ENCODE measurements at places on chromosomes 7 and 10. TPM values are rescaled to one million over a fixed set of nuclear protein-coding genes. Genes with fewer than 3 reads are reported as not detected.

GRCh38 chr7:143884241-143884968 lies 17.6 kb downstream of the TCAF1 start:
- peaks cover 44% of the 10 kb centered on the region for H3K27me3 ChIP-seq
- peaks cover 30% of the 10 kb centered on the region for H3K36me3 ChIP-seq
- H3K27ac ChIP-seq, result no peak overlapping the region
- DNase-seq, result no peak

The ZNF239 gene
- polyA plus RNA-seq, result 14.1 TPM

The SPDYE5 gene
- not detected for polyA plus RNA-seq

- no peak overlapping the region for H3K4me3 ChIP-seq
- H3K27me3 ChIP-seq, result peaks cover 15% of the 10 kb centered on the region
- H3K4me1 ChIP-seq, result peaks cover 14% of the 10 kb centered on the region
- no peak for DNase-seq
- H3K36me3 ChIP-seq, result no peaks in the 10 kb centered on the region
Observed at GRCh38 chr10:46104071-46104585, 58.1 kb upstream of the MSMB start.

DNA sequence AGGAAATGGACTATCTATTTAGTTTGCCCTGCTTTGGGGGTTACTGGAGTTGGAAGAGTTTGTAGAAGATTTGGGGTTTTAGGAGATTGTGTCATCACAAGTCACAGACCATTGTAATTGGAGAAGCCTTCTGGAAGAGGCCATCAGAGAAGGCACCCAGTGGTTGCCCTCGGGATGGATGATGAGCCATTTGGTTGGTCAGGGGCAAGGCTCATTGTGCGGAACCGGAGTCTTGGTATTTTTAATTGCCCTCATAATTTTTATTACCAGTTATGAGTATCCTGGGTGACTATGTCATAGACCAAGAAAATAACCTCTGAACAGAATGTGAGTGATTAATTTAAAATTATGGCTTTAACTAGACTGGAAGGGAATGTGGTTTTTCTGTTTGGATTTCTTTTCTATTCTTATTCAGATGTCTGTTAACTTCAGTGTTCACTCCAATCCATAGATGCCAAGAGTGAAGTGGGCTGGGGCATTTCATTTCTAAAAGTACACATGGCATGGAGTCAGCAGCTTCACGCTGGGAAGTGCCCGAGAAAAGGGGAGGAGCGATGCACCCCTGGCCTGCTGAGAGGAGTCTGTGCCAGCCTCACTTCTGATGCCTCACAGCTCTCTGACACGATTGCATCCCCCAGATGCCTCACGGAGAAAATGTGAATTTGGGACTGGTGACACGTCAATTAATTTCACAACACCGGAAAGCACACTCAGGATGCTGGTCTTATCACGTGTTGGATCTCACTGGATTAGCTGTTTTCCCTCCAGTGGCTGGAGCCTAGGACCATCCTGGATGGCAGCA lies 225.6 kb upstream of the IGFBP3 start:
- no peak overlapping the region for H3K4me3 ChIP-seq
- H3K27me3 ChIP-seq, result no peaks in the 10 kb centered on the region
- H3K4me1 ChIP-seq, result no peaks in the 10 kb centered on the region
- no peak overlapping the region for H3K27ac ChIP-seq
- DNase-seq, result no peak

- DNase-seq, result no peak
- no peak overlapping the region for H3K4me3 ChIP-seq
- H3K27ac ChIP-seq, result no peak overlapping the region
- H3K4me1 ChIP-seq, result no peaks in the 10 kb centered on the region
- no peaks in the 10 kb centered on the region for H3K36me3 ChIP-seq
Observed at GRCh38 chr7:149635561-149636329, 137.6 kb downstream of the ZNF467 start.

- no peak overlapping the region for H3K4me3 ChIP-seq
- H3K27me3 ChIP-seq, result peaks cover 35% of the 10 kb centered on the region
- no peaks in the 10 kb centered on the region for H3K4me1 ChIP-seq
- no peaks in the 10 kb centered on the region for H3K36me3 ChIP-seq
- no peak overlapping the region for H3K27ac ChIP-seq
Observed at GRCh38 chr10:100076750-100077149, 4.9 kb downstream of the CPN1 start.

- H3K27ac ChIP-seq, result no peak overlapping the region
- peaks cover 8% of the 10 kb centered on the region for H3K27me3 ChIP-seq
- H3K36me3 ChIP-seq, result no peaks in the 10 kb centered on the region
- no peak for DNase-seq
- no peaks in the 10 kb centered on the region for H3K4me1 ChIP-seq
Observed at GRCh38 chr10:36779238-36779846, 346.1 kb upstream of the ANKRD30A start.

DNA sequence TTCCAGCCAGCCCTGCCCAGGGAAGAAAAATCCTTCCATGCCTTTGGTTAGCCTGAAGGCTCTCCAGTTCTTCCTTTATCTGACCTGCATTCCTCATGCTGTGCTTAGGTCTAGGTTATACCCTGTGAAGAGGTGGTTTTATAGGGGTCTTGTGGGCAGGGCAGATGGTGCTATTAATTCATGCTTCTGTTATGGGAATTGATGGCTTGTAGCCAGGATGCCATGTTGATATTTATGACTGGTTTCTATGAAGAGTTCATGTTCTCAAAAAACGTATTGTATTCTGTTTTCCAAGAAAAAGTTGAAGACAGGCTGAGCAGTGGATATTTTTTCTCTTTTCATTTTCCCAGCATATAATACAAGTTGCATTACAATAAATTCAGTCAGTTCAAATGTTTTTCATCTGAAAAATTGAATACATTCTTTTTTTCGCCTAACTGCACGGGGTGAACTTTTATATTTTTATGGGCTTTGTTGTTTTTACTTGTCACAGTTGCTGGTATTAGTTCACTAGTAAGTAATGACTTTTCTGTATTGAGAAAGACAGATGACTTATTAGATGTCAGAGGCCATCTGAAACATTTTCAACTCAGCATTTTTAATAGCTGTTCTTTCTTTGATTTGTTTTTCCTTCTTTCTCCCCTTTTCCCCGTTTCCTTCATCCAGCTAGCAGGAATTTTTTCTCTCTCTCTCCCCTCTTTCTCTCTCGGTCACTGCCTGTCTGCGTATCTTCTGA lies 322.8 kb downstream of the LRMDA start:
- no peaks in the 10 kb centered on the region for H3K27me3 ChIP-seq
- no peaks in the 10 kb centered on the region for H3K36me3 ChIP-seq
- no peak for DNase-seq
- H3K4me1 ChIP-seq, result no peaks in the 10 kb centered on the region

DNA sequence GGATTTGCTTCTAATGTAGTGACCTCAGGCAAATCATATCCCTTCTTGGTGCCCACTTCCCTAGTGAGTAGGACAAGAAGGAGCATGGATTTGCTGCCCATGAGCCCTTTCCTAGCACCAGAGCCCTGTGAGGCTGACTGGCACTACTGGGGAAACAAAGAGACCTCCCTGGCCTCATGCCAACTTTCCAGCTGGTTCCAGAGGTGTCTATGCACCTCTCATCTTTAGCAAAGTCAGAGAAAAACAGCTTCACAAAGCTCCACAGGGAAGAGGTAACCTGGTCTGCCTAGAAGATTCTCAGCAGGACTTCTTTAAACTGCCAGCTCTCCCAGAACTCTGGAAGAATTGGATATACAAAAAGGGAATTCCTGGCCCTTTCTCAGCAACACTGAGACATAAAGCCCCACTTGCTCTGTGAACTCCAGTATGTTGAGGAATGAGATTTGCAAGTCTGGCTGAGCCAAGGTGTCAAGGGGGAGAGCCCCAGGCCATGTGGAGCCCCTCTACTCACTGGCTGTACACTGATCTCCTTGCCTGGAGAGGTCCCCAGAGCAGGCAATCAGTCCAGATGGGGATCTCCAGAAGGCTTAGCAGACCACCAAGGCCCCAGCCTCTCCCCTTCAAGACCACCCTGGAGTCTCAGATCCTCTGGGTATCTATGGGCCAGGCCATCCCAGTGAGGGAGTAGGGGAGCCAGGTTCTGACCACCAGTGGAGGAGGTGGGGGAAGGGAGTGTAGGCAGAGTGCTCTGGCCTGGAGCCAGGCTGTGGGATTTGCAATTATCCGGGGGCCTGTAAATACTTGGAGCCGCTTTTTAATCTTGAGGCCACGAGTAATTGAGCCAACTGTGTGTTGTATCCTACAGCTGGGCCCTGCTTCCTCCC lies 24.4 kb upstream of the RBM20 start:
- H3K4me1 ChIP-seq, result no peaks in the 10 kb centered on the region
- peaks cover 4% of the 10 kb centered on the region for H3K36me3 ChIP-seq
- H3K27me3 ChIP-seq, result no peaks in the 10 kb centered on the region

The CFTR gene
- not detected for polyA plus RNA-seq

GRCh38 chr7:121078701-121079227 lies 90.3 kb downstream of the CPED1 start:
- peak overlapping the region; percentile 76 for H3K27ac ChIP-seq
- peaks cover 14% of the 10 kb centered on the region for H3K4me1 ChIP-seq
- H3K4me3 ChIP-seq, result no peak overlapping the region
- no peaks in the 10 kb centered on the region for H3K27me3 ChIP-seq

- H3K4me3 ChIP-seq, result no peak overlapping the region
- no peaks in the 10 kb centered on the region for H3K27me3 ChIP-seq
- H3K27ac ChIP-seq, result no peak overlapping the region
- peaks cover 21% of the 10 kb centered on the region for H3K36me3 ChIP-seq
Observed at GRCh38 chr7:47281966-47282643, 299.8 kb downstream of the TNS3 start.

The APBB1IP gene
- 48.5 TPM for polyA plus RNA-seq

GRCh38 chr7:78264105-78264504 lies 465.5 kb downstream of the PHTF2 start:
- no peak for DNase-seq
- H3K27ac ChIP-seq, result no peak overlapping the region
- H3K36me3 ChIP-seq, result no peaks in the 10 kb centered on the region

DNA sequence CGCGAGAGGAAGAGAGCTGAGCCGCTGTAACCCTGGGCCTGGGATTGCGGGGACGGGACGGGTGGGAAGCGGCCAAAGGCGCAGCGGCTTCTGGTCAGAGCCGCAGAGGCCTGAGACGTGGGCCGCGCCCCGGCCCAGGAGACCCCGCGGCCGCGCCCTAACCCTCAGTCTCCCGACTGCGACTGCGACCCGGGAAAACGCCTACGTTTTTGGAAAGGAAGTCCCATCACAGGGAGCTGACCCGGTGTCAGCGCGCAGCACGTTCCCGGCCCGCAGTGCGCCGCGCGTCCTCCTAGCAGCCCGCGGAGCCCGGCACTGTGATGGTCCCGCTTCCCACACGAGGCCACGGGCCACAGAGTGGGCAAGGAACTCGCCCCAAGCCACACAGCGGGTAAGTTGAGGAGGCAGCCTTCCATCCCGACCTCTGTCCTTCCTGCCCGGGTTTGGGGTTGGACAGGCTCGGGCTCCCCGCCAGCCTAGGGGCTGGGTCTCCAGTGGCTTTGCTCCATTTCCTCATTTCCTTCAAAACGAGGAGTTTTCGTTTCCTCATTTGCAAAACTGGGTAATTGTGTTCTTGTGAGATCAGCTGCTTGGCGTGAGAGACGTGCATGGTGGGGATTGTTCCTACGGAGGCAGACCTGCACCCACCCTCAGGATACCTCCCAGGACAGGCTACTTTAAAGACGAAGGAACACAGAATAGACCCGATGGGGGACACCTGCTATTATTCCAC lies 1.2 kb downstream of the GPNMB start:
- H3K27me3 ChIP-seq, result peaks cover 85% of the 10 kb centered on the region
- H3K36me3 ChIP-seq, result peaks cover 10% of the 10 kb centered on the region

The RNF32 gene
- 3.1 TPM for polyA plus RNA-seq

DNA sequence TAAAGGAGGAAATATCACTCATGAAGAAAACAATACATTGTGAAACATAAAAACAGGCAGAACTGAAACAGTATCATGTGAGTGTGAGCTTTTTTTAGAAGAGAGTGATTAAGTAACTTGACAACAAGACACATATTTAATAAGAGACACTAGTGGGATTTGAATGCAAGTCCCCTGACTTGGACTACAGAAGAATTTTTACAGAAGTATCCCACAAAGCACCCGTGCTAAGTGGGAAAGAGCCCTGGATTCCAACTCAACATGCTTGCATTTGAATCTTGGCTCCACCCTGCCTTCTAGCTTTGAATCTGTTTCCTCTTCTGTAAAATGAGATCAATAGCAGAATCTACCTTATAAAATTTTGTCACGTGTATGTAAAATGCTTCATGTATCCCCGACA lies 166.2 kb downstream of the ZNF365 start:
- peaks cover 32% of the 10 kb centered on the region for H3K36me3 ChIP-seq
- no peaks in the 10 kb centered on the region for H3K27me3 ChIP-seq
- H3K27ac ChIP-seq, result peak overlapping the region; percentile 79
- peak overlapping the region; percentile 53 for H3K4me3 ChIP-seq

Data from naive B cell (primary cell).